ENCODE measurements at places on chromosomes 12 and 14.

DNA sequence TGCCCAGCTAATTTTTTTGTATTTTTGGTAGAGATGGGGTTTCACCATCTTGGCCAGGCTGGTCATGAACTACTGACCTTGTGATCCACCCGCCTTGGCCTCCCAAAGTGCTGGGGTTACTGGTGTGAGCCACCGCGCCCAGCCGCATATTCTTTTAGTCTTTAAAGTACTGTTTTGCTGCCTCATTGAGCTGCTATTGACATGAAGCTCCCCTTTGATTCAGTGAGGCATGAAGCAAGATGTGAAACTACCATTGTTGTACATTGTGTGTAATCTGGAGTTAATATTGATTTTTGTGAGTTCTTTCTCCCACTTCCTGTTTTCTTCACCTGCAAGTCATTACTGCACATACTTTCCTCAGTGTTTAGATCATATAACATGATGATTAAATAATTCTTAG lies 80.8 kb downstream of the MNAT1 start:
- no peak for DNase-seq

GRCh38 chr12:93723568-93723930 lies 46.4 kb downstream of the CRADD start:
- DNase-seq, result no peak

GRCh38 chr14:36068777-36069534 lies 107.6 kb downstream of the PTCSC3 start:
- DNase-seq, result no peak

- DNase-seq, result no peak
These were observed 343.0 kb downstream of the BMP4 start for GRCh38 chr14:53613404-53614253.

GRCh38 chr14:103765526-103765925 lies 49.9 kb downstream of the ZFYVE21 start:
- no peak for DNase-seq

DNA sequence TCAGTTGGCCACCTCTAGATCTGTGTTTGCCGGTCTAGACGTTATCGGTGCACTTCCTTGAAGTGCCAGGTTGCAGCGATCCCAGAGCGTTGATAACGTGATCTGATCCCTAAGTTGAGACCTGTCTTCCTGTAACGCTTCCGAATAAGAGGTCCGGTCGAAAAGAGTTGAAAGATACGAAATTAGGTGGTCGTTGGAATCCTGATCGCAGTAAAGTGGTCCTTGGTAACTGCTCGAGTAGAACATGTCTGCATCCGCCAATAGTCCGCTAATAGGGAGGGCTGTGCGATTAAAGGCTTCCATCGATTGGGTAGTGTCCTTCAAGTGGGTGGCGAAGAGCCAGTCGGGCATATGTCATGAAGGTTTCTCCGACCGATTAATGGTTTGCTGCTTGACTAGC lies 2.7 kb downstream of the SRSF5 start:
- DNase-seq, result no peak

- no peak for DNase-seq
These were observed 44.0 kb downstream of the RBMS2 start for GRCh38 chr12:56565510-56566101.

DNA sequence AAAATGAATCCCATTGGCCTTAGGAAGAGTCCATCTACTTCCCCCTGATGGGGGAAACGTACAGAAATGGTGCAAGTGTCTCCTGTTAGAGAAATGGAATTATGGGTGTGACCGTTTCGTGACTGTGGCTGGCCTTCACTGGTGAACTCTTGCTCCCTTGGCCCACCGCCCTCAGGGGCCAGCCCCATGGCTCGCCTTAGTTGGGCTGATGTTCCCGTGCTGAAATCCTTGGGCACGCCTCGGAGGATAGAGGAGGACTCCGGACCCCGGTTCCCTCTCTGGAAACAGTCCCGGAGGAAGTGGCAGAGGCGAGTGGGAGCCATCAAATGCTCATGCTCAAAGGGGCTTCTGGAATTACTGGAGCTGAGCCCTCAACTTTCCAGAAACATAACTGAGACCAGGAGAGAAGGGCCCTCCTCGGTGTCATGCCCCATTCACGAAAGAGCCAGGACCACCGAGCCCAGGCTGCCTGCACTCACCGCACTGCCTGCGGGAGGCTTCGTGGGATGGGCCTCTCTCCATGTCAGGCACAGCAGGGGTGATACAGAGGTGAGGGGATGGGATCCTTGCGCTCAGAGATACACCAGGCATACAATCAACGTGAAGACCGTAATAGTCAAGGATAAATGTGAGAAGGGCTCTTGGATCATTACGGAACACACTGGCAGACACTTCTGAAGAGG lies 10.1 kb upstream of the CACNA2D4 start:
- no peak for DNase-seq

DNA sequence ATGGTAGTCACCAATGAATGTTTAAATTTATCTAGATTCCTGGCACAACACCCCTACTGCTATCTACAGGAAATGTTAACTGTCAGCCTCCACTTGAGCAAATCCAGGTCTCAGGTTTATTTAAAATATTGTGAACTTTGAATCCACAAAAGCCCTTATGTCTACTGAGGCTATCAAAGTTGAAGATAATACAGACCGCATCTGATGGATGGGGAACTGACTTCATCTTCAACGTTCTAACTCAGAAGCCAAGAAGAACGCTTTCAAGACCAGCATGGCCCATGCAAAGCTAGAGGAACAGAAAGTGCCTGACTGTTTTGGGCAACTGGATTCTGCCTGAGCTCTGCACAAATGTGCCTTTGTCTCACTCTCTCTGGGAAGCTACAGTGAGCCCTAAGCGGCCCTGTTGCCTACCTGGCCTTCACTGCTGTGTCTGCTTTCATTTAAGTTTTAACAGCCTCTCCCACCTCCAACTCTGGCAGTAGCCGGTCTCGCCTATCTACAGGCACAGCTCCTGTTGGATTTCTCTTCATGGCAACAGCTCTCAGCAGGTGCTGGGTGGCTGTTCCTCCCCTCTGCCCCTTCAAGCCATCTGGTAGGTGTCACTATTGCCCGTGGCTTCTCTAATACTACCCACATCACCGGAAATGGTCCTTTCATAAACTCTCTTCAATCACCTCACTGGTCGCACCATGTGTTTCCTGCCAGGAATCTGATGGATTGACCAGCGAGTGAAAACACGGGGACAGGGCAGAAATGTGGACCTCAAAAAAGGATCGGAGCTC lies 112.1 kb upstream of the OVCH1 start:
- no peak for DNase-seq

GRCh38 chr12:67909091-67909531 lies 80.1 kb upstream of the IFNG-AS1 start:
- DNase-seq, result no peak

GRCh38 chr12:94133964-94134795 lies 14.2 kb upstream of the PLXNC1 start:
- peak; percentile 63 for DNase-seq

All from CD4-positive, alpha-beta T cell treated with Interleukin-2 at 100 ng/mL for 4 hours (primary cell).